ENCODE measurements at places on chromosomes 5 and 9.

GRCh38 chr5:90982576-90982975 is 400.5 kb downstream of the ARRDC3 start:
- no peak for DNase-seq

DNA sequence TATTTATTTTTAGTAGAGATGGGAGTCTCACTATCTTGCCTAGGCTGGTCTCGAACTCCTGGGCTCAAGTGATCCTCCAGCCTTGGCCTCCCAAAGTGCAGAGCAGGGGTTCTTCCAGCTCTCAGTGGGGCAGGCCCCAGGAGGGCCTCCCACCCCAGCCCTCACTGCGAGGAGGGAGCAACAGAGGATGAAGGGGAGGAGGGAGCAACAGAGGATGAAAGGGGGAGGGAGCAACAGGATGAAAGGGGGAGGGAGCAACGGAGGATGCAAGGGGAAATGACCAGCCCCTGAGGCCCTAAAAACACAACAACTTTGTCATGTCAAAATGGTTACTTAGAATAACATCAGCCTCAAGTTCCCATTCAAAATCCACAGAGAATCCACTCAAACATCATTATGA is 10.0 kb downstream of the TRIM14 start:
- no peak for DNase-seq

DNA sequence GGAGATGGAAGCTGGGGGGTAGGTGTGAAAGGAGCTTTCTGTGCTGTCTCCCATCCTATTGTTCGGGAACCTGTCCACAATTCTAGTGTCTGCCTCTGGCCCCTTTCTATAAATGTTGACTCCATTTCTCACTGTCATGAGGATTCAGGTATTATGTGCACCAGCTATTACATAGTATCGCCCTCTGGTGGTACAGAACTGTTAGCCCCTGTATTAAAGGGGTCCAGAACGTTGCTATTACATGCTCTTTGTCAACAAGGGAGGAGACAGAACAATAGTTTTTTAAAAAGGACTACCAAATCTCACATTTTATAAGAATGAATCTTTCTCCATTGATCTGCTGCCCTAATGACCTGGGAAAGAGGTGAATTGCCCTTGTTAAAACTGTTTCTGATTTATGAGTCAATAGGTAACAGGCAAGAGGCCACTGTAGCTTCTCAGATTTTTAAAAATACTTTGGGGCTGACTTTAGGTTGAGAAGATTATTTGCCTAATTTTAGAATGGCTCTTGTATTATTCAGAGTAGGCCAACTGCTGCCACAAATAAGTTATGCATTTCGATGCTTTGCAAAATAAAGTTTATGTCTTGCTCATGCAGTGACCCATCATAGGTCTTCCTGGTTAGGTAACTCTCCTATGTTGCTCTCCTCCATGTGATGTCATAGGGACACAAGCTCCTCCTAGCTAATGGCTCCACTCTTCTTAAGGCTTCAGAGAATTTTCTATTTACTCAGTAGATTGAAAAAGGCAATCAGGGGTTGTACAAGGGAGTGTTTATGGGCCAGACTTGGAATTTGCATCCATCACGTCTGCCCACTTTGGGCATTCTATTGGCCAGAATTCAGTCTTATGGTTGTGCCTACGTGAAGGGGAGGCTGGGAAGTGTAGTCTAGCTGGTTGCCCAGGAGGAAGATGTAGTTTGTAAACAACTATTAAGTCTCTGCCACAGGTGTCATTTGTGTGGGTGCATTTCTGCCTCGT is 20.8 kb downstream of the DCANP1 start:
- DNase-seq: peak; percentile 51

DNA sequence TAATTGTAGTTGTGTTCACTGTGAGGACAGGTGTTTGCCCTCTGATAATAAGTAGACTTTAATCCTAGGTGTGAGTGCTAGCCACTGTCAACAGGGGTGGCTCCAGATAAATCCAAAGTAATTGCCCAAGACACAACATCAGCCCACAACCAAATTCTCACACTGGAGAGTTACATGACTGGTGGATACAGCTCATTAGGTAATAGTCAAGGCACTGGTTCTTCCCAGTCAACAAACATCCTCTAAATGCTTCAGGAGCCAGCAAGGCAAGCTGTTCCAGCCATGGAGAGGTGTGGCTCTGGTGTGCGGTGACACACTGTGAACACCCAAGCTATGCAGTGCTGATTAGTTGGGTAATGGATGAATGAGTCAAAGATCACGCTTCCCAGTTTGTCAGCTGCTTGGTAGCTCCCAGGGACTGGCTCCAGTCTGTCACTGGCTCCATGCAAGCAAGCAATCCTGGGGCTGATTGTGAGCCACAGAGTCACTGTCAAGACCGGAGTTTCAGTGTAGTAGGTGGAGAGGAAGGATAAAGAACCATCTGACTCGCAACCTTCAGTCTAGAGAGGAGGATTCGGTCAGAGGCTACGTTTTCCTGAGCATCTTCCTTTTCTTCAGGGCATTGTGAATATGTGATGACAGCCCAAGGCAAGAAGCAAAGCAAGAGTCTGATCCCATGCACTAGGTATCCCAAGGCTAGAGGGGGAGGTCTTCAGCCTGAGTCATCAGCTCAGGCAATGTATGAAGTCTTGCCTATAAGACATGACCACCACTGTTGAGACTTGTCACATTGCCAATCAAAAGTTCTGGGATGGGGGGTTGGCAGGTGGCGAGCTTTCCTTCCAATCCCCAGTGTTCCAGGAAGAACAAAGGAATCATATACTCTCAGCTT is 63.1 kb downstream of the UGCG start:
- peak; percentile 49 for DNase-seq

DNA sequence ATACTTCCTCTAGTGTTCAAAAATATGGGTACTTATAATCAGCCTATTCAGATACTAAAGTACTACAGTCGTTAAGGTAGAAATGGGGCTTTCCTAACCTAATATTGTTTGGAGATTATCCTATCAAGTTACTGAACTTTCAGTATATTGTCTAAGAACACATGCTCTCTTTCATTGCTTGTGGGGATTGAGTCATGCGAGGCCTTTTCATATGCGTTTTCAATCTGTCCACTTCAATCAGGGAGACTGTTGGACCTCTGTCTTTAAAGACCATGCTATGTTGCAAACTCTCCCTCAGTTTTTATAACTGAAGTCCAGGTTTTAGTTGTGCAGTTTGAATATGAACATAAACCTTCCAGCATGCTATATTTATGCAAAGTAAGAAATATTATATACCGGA is 15.0 kb downstream of the PRR16 start:
- no peak for DNase-seq

DNA sequence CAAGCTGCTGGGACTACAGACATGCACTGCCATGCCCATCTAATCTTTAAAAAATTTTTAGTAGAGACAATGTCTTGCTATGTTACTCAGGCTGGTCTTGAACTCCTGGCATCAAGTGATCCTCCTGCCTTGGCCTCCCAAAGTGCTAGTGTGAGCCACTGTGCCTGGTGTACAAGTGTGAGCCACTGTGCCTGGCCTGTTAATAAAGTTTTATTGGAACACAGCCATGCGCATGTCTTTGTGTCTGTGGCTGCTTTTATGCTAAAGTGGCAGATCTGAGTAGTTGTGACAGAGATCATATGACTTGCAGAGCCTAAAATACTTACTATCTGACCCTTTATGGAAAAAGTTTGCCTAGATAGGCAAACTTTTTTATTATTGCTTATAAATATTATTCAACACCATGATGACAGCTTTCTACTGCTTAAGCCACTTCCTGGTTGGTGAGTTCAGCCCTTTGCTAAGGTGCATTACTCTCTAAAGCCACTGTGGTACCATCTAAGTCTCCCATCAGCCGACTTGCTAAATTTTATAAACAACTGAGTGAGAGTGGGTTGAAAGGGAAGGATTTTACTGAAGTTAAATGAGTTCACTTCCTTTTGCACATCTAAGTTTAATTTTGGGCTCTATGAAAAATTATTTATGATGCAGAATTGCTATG is 133.5 kb downstream of the RASGRF2 start:
- no peak for DNase-seq

DNA sequence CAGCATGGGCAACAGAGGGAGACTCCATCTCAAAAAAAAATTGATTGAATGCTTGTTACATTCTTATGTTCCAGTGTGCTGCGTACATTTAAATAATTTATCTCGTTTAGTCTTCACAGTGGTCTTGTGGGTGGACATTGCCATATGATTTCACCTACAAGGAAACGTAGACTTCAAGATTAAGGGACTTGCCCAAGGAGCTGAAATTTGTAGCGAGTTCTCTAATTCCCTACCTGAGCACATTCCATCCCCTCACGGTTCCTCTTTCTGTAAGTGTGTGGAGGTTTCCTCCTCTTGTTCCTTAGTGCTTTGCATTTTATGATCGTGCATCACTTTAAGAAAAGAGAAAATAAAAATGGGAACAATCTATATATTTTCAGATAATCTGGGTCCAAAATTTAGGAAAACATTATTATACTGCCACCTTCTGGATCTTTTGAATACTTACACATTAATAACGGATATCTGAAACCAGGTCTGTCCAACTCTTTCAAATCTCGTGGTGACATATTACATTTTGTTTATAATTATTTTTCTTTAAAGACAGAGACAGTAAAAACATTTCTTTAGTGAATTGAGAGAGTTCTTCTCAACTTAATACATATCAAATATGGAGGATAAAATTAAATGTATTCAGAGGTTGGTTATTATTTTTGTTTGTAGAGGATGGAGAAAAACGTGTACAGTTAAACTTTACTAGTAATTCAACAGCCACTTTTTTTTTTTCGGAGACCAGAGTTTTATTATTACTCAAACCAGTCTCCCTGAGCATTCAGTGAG is 29.9 kb upstream of the C7 start:
- peak; percentile 19 for DNase-seq

GRCh38 chr9:10562581-10563343 is 50.0 kb downstream of the PTPRD start:
- peak; percentile 3 for DNase-seq

DNA sequence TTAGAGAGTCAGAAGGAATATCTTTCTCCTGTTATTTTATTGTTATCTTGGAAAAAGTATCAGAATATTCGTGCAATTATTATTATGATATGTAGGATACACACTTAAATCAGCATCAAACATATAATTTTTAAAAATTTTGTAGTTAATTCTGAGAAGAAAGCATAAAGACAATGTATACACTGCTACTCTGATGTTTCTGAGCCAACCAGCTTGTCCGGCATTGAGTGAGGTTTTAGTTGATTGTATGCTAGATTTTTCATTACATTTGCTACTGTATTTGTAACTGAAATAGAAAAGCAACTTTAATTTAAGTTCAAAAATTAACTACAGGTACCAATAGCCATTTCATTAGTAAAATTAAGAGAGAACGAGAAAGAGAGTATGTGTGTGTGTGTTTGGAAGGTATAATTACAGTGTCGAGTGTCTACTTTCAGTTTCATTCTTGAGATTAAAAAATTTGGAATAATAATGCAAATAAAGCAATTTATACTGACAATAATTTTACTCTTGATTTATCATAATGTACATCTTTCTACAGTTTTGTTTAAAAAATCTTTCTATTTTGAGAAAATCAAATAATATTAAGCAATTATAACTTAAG is 160.4 kb upstream of the CDH12 start:
- DNase-seq: no peak

GRCh38 chr5:119393746-119394145 is 37.9 kb downstream of the TNFAIP8 start:
- no peak for DNase-seq

DNA sequence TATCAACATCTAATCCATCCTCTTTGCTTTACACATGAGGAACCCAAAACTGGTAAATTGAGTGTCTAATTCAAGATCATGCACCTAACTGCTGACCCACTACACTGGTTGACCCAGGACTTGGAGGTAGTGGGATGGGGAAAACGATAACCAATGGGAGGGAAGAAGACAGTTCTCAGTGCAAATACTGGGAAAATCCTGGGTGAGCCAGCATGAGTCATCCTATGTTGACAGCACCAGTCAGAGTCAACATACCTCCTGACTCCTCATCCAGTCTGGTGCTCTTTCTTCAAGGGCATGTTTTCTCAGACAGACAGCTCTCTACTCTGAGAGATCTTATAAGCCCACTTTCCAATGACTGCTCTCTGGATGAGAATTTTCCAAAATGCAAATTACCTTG is 232.8 kb upstream of the PTGER4 start:
- DNase-seq: peak; percentile 62

DNA sequence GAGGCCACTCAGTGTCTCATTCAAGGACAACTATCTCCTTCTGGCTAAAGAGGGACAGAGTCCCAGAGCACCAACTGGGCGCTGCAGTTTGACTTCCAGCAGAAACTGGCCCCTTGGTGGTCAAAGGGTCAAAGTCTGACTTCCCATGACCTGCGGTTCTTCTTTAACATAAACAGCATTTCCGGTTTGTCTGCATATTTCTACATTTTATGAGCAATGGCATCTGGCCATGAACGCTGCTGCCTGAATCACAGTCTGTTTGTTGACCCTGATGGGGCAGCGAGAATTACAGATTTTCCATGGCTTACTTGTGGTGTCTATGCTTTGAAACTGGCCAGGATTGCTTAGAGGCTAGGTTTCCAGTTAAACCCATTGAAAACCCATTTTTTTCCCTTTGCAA is 1.3 kb downstream of the TNFSF15 start:
- DNase-seq: peak; percentile 60

DNA sequence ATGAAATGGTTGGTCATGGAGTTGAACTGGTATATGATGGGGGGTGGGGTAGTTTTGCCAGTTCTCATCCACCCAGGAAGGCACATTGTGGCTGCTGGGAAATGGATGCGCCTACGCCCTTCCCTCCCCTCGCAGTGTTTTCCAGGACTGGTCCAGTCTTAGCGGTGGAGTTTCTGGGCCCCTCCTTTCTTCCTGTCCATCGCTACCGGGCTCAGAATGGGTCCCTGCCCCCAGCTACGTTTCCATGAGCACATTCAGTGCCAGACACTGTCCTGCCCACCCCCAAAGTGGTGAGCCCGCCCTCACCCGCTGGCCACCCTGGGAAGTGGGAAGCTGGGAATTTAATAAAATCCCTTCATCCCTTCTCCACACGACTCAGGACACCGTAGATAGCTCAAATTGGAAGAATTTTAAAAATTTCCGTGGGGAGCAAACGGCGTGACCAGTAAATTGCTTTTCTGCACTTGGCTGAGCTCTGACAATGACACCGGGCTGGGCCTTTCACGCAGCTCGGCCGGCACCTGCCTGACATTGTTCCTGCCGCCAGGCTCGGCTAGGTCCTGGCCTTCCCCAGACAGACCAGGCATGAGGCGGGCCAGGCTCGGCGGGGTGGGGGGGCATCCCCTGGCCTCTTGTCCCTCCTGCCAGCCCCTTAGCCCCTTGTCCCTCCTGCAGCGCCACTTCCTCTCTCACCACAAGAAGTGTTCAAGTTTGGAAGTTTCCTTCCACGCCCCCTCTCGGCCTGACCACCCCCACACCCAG is 3.6 kb downstream of the FGF18 start:
- no peak for DNase-seq

GRCh38 chr5:78699552-78700153 is 51.1 kb upstream of the LHFPL2 start:
- peak; percentile 37 for DNase-seq

- no peak for DNase-seq
These were observed 297.0 kb downstream of the SLIT3 start for GRCh38 chr5:169003721-169004541.

- peak; percentile 24 for DNase-seq
These were observed 13.6 kb downstream of the UBE2D2 start for GRCh38 chr5:139574641-139575312.
